ENCODE measurements at places on chromosomes 3 and 15.

- DNase-seq: no peak
These were observed 309.7 kb downstream of the LSAMP start for GRCh38 chr3:116135457-116136085.

- no peak for DNase-seq
These were observed 181.3 kb downstream of the LSAMP start for GRCh38 chr3:116263842-116264545.

DNA sequence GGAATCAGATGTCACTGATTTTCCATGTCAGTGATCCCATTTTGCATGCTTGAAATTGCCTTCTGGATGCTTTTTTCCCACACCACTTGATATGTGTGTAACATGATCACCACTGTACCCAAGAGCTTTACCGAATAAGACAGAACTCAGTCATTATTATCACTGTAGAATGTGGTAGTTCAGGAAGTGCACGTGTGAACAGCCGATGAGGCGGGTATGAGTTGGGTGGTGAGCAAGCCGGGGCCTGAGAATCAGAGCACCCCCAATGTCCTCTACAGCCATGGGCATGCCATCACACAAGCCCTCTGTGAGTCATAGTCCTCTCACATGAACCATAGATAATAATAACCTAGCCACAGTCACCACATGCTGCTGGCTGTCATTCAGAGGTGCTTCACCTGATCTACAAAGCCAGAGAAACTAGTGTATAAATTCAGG is 470.8 kb downstream of the SOX2 start:
- DNase-seq: no peak

- no peak for DNase-seq
These were observed 2.2 kb downstream of the ABCC5 start for GRCh38 chr3:184015381-184016019.

DNA sequence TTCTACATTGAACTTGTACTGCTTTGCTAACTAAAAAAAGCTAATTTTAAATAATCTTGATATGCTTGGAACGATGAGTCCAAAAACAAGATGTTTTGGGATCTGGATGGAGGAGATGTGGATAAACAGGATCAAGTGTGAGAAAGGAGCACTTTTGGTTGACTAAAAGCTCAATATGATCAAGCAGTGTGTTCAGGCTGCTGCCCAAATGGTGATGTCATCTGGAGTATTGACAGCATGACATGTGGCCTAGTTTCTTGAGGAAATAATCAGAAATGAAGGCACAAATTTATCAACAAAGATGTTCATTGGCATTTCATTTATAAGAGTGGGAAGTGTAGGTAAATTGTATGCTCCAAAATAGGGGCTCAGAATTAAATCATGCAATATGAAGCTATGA is 161.2 kb downstream of the SOX2 start:
- no peak for DNase-seq
